NCI-H1105 treated with DMSO at 0.1 percent for 48 hours (cell line): ENCODE measurements at places on chromosomes 5 and 9.

DNA sequence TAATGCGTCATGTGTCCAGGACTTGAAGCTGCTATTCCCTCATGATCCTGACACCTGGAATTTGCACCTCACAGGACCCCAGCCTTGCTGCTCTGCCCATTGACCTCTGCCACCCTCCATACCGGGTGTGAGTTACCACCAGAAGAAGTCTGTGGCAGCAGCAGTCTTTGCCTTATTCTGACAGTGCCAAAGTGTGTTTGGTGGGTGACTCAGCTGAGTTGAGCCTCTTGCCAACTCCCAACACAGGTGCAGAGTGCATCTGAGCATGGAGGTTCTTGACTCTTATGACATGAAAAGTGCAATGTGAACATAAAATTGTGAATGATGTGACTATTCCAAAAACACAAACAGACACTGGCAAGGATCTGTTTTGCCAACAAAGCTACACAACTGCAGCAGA, 1166.5 kb upstream of the CDH18 start:
- no peak for DNase-seq

GRCh38 chr5:139658501-139658927, 10.4 kb downstream of the CXXC5 start:
- no peak for DNase-seq

DNA sequence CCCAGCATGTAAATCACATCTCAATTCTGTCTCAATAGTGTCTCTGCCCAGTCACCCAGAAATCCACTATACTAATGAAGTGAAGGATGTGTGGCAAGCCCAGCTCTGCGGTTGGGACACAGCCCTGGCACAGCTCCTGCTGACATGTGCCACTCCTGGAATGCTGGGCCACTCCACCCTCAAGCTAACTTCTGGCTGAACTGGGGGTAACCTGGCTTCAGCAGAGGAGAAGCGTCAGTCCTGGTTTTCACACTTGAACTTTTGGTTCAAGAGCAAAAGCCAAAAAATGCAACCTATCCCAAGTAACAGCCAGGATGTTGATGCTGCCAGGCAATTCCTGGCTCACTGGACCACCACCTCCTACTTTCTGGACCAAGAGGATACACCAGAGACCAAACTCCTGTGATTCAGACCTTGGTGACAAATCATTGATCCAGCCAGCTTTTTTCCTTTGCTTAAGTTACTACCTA, 86.4 kb downstream of the ARRDC3 start:
- no peak for DNase-seq

- no peak for DNase-seq
Measured at GRCh38 chr5:172178991-172179989, 8.7 kb downstream of the STK10 start.

GRCh38 chr5:112642885-112643284, 94.8 kb upstream of the APC start:
- DNase-seq: no peak

DNA sequence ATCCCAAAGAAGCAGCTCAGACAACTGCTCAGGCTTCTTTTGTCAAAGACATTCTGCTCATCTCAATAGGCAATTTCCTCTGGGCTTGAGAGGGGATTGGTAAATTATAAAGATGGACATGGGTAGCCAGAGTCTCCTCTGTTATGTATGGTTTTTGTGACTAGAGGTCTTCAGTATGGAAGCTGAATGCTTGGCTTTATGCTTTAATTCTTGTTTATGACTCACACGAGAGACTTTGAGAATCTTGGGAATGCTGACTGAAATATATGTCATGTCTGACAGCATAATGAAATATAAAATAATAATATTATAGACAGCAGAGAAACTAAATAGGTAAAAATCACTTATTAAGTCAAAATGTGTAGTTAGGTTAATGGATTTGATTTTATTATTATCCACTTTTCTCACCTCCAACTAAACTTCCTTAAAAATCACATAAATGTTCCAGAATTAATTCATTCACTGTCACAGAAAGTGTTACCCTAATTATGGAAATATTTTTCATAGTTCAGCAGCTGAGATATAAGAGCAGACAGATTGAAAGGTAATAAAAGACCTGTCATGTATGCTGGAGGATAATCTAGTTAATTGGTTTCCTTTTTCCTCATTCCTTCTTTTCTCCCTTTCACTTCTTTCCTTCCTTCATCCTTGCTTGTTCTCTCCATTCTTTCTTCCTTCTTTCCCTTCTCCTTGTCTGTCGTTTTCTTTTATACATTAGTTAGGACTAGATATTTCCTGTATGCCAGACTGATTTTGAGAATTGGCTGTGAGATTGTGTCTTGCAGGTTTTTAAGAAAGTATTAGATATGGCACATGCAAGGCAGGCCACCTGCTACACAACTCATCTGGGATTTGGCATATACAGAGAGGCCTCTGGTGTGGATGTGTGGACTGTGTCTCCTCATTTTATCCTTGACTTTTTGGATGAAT, 1866.1 kb upstream of the NUDT12 start:
- no peak for DNase-seq

GRCh38 chr9:114682846-114683245, 854 bp upstream of the TEX48 start:
- no peak for DNase-seq

- no peak for DNase-seq
Measured at GRCh38 chr5:99076723-99077640, 148.2 kb upstream of the CHD1 start.

GRCh38 chr9:12797037-12797436, 22.2 kb downstream of the LURAP1L start:
- DNase-seq: no peak

DNA sequence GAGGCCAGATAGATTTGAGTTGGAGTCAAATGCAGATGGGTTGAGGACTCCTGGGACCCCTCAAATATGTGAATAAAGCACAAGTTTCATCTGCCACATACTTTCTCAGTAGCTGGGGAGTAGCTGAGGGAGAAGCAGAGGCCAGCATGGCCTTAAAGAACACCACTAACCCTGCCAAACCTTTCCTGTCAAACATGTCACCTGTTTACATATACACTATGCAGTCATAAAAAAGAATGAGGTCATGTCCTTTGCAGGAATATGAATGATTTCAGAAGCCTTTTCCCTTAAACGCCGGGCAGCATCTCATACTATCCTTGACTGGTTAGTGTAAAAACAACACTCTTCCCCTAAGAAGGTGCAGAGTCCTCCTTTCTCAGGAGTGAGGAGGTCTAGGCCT, 25.2 kb upstream of the HSD17B4 start:
- DNase-seq: no peak

GRCh38 chr5:62780230-62780629, 201.6 kb downstream of the LRRC70 start:
- DNase-seq: no peak

GRCh38 chr9:33304362-33304761, 14.0 kb downstream of the NFX1 start:
- DNase-seq: no peak

GRCh38 chr5:97383996-97384395, 200.9 kb upstream of the RIOK2 start:
- no peak for DNase-seq

- no peak for DNase-seq
Measured at GRCh38 chr9:128372784-128373183, 1.6 kb downstream of the URM1 start.

- no peak for DNase-seq
Measured at GRCh38 chr9:69019808-69020207, 5.9 kb upstream of the PRKACG start.

DNA sequence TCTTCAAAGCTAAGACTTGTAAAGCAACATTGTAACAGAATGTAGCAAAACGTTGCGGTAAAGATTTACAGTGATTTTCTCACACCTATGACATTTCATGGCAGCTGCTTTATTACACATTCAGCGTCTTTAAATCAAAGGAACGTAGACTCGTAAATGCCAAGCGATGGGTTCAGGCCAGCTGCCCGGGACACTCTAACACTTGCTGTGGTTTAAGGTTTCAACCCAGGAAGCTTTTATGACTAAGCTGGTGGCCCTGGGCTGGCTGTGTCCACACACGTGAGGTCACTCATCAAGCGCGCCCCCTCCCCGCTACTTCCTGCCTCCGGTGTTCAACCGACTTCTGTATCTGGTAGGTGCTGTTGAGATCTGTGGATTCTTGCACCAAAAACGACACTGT, 2.5 kb downstream of the SLC6A18 start:
- DNase-seq: no peak

DNA sequence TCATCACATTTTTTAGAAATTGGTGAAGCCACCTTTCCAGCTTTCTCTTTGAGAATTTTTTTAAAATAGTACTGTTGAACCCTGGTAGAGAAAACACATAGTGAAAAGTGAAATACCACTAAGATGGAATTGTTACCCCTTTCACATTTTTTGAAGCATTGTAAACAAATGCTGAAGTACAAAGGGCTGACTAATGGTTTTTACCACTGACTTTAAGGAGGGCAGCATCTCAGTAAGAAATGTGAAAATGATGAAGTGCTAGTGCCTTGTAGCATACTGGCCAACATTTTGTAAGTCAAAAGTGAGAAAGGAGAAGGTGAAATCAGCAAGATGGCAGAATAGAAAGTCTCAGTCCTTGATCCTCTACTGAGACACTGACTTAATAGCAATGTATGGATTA, 320.6 kb downstream of the PJA2 start:
- DNase-seq: no peak

GRCh38 chr5:150604010-150604409, 36.5 kb upstream of the SYNPO start:
- DNase-seq: no peak

- no peak for DNase-seq
Measured at GRCh38 chr9:137146527-137146918, 7.6 kb downstream of the GRIN1 start.

DNA sequence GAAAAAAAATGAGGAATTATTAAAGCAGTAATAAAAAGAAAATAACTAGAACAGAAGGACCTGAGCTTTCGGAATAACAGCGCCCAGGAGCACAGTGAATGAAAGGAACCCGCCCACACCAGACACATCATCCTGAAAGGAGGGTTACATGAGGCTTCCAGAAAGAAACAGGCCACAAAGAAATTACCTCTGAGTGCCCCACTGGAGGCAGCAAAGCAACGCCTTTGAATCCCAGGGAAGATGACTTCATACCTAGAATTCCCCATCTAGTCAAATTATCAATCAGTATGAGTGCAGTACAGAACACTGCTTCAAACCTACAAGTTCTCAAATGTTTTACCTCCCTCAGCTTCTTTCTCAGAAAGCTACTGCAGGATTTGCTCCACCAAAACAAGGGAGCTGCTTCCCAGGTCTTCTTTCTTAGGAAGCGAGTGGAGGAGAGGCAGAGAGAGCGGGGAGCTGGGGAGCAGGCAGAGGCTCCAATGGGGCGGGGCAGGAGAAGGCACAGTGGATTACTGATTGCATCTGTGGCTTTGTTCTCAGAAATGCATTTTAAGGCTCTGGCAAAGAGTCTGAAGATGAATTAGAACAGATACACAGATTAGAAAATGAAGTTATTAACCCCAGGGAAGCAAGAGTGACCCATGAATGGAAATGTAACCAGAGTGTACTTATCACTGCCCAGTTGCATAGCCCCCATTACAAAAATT, 87.1 kb downstream of the SEMA4D start:
- DNase-seq: no peak

- peak; percentile 10 for DNase-seq
Measured at GRCh38 chr9:132978451-132979131, at the start of gene GFI1B. Gene GFI1B (plus strand): TSS chr9:132978694. CDS start chr9:132986679, 7,985 bp downstream.

- DNase-seq: no peak
Measured at GRCh38 chr9:129405089-129405826, 215.6 kb downstream of the C9orf50 start.

DNA sequence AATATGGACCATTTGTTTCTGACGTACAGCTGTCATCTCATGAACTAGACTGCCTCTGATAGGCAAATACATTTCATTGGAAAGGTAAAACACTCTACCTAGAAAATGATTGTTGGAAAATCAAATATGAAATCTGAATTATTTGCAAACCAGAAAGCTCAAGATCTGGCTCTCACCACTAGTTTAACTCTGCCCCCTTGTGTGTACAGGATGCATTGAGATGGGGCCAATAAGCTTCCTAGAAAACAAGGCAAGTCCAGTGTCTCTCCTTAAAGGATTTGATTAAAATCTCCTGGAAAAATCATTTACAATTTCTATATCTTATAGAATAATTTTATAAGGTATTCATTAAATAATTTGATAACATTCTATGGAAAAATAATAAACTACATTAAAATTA, 311.9 kb upstream of the ANKH start:
- DNase-seq: no peak

GRCh38 chr5:22910523-22910922, 57.4 kb upstream of the CDH12 start:
- DNase-seq: no peak

DNA sequence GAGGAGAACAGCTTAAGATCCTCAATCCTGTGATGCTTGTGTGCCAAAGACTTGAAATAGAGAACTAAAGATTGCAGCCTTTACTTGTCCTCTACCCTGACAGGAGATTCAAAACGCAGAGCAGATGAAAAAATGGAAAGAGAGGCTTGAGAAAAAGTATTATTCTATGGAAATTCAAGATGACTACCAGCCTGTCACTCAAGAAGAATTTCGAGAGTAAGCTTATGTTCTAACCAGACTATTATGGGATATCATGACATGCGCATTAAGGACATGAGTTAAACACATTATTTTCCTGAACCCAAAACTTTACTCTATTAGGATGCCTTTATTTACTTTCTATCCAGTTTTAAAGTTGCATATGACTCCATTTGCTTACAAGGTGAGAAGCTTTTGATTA, 46.4 kb downstream of the PKD2L2 start:
- no peak for DNase-seq

- no peak for DNase-seq
Measured at GRCh38 chr9:113391917-113392316, 9.2 kb downstream of the ALAD start.

GRCh38 chr9:114053246-114054005, 24.7 kb downstream of the AMBP start:
- DNase-seq: no peak

GRCh38 chr9:33765411-33765810, 29.9 kb upstream of the PRSS3 start:
- no peak for DNase-seq

- DNase-seq: no peak
Measured at GRCh38 chr5:34500236-34500847, 155.8 kb upstream of the RAI14 start.
